HuH-7 (cell line): ENCODE measurements at places on chromosomes 4 and X.

- DNase-seq = no peak
Measured at GRCh38 chr4:113276464-113277170, 227.2 kb downstream of the ANK2 start.

GRCh38 chr4:99540277-99540939 is 23.4 kb downstream of the TRMT10A start:
- DNase-seq = no peak

DNA sequence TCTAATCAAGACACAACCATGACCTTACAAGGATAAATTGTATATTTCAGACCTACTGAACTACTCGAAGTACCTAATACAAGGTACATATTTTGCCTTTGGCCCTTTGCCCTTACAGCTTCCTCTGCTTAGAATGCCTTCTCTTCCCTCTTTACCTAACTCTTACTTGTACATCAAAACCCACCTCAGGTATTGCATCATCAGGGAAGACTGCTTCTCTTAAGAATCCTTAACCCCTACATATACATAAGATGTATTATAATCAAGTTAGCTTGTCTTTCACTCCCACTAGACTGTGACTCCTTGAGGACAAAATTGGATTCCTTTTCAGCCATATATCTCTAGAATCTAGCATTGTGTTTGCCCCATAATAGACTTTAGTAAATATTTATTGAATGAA is 101.7 kb upstream of the STIM2 start:
- DNase-seq = no peak

- no peak for DNase-seq
Measured at GRCh38 chrX:133607419-133608348, 192.4 kb upstream of the GPC4 start.

DNA sequence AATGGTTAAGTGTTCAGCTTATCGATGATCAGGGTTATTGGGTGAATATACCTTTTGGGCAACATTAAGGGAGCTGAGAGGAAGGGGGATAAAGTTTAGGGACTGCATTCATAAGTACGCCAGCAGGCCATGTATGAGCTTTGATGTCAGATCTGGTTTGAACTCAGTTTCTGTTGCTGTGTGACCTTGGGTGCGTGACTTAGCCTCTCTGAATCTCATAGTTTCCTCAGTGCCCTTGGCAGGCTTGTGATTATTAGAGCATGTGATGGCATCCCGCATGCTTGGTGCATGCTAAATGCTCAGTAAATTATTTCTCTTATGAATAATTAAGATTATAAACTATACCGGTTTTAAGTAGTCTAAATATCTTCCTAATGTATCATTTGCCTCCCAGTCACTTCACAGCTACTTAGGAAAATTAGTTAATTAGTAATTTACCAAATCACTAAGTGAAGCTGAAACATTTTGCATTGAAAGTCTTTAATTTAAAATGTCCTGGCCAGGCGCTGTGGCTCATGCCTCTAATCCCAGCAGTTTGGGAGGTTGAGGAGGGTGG is 3.8 kb downstream of the TBC1D14 start:
- DNase-seq = no peak

- DNase-seq = no peak
Measured at GRCh38 chr4:162727232-162727631, 439.5 kb downstream of the NAF1 start.
